Muscle of back (tissue), 13 donors: ENCODE measurements at places on chromosomes 13 and 19. TPM values are rescaled to one million over a fixed set of nuclear protein-coding genes. Genes with fewer than 3 reads are reported as not detected.
A peak's percentile ranks its signal among the peaks of the same experiment; 100 is the strongest.

The KASH5 gene
- polyA plus RNA-seq = 0.05 TPM

The TRPC4 gene
- polyA plus RNA-seq = 0.91 TPM

The PODNL1 gene
- polyA plus RNA-seq = 1.2 TPM

The NUMBL gene
- 22.0 TPM for polyA plus RNA-seq

The FUT1 gene
- polyA plus RNA-seq = 1.9 TPM

GRCh38 chr13:109998684-109999533 is 212.5 kb upstream of the IRS2 start:
- DNase-seq = peak; percentile 33

- DNase-seq = no peak
Measured at GRCh38 chr13:85797311-85797710, 1.9 kb downstream of the SLITRK6 start.

DNA sequence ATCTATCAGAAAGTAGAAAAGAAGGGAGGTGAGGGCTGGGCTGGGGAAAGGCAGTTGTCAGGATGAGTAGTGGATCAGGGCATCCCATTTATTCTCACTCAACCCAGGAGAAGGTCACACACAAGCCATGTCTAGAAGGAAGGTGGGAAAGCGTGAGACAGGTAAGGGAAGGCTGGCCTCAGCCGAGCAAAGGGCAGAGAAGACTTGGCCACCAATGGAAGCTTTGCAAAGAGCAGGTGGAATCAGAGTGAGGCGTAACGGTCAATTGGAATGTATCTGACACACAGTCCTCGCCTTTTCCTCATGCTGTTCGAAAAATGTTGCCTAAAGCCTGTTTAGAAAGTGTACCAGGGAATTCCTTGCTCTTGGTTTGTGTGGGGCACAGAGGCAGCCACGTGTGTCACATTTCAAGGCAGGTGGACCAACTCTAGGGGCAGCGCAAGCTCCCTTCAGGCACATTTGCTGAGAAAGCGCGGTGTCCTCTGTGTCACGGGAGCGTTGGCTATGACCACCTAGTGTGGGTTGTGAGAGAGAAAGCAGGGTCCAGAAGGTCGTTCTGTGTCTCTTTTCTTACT is 118.8 kb upstream of the SPATA13 start:
- DNase-seq = no peak

DNA sequence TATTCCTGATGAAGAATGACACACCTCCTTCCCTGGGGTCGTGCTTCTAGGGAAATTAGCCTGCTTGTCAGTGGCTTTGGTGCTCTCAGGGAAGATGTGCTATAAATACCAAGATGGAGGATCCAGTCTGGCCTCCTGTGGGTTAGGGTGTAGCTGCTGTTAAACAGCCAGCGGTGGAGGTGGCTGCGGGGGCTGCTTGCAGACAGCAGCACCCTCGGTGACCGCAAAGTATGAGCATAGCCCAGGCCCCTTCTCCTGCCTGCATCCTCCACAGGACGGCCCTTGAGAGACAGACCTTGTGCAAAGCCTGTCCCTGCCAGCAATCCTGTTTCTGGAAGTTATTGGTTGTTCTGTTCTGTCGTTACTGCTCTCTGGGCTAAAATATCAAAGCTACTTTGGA is 11.4 kb downstream of the VSTM2B start:
- DNase-seq = no peak

- DNase-seq = peak; percentile 37
Measured at GRCh38 chr13:87671753-87672605, 808 bp downstream of the SLITRK5 start.

DNA sequence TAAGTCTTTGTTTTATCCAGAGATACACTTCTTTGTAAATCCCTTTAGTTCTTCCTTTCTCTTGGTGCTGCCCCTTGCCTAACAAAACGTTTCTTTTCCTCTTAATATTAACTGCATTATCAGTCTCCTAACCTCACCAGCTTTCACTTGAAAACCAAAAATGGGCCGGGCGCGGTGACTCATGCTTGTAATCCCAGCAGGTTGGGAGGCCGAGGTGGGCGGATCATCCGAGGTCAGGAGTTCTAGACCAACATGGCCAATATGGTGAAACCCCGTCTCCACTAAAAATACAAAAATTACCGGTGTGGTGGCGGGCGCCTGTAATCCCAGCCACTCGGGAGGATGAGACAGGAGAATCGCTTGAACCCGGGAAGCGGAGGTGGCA is 329.8 kb upstream of the MIR17HG start:
- no peak for DNase-seq

- no peak for DNase-seq
Measured at GRCh38 chr19:37692956-37693620, 26.5 kb downstream of the ZNF607 start.

DNA sequence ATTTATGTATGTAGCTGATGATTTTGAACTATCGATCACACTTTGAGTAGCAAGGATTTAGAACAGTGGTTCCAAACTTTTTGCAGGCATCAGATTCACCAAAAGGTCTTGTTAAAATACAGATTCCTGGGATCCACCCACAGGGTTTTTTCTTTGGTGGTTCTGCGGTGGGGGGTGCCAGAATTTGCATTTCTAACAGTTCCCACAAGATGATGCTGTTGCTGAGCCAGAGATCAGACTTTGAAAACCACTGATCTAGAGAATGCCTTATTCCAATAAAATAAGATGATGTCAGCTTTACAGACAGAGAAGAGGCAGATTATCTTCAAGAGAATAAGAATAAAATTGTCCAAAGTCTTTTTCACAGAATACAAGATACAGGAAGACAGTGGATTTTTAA is 80.9 kb upstream of the SHISA2 start:
- DNase-seq = peak; percentile 66

GRCh38 chr19:20294181-20294580 is 127.2 kb downstream of the ZNF486 start:
- DNase-seq = no peak

DNA sequence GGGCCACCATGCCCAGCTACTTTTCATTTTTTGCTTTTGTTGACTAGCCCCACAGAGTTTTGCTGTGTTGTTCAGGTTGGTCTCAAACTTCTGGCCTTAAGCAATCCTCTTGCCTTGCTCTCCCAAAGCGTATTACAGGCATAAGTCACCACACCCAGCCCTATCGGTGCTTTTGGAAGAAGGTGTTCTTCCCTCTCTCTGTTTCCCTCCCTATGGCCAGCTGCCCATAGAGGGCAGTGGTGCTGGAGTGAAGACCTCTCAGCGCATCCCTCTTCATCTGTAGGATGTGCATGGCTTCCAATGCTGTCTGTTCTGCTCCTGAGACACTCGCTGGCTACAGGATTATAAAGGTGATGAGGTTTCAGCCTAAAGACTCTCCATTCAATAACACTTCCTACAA is 1.3 kb upstream of the CD22 start:
- no peak for DNase-seq
